Islet precursor cell (in vitro differentiated cells): ENCODE measurements at places on chromosomes 4 and X.

DNA sequence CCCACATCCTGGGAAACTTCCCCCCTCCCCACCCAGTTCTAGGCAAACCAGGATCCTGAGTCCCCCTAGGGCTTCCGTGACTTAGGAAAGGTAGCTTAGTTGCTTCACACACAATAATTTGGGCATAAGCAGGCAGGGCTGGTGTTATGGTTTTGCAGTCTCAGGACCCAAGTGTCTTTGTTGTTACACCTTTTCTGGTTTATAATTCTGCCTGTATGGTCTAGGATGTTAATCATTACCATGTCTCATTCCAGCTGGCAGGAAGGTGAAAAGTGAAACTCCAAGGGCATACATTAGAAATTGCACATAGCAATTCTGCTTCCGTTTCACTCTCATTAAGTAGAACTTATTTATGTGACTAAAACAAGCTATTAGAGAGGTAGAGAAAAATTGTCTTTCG is 16.8 kb downstream of the UGT8 start:
- no peak for DNase-seq

GRCh38 chrX:147738265-147738664 is 173.5 kb upstream of the FMR1 start:
- no peak for DNase-seq

DNA sequence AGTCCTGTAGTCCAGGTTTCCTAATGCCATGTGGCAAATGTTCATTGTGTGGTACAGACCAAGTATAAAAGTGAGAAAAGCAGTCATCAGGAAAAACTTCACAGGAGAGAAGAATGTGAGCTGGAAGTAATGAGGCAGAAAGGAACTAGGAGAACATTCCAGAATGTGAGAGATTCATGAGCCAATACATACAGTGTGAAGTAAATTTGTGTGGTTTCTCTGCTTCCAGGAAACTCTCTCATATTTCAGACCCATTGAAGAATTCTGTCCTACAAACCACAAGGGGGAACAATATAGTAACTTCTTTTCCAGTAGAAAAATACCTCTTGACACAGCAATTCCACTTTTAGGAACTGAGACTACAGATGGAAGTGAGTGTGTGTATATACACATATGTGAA is 136.5 kb downstream of the RNF150 start:
- DNase-seq, result no peak

GRCh38 chr4:121654738-121655137 is 42.0 kb downstream of the ANXA5 start:
- no peak for DNase-seq

GRCh38 chrX:104618106-104618895 is 52.3 kb downstream of the IL1RAPL2 start:
- peak; percentile 81 for DNase-seq

DNA sequence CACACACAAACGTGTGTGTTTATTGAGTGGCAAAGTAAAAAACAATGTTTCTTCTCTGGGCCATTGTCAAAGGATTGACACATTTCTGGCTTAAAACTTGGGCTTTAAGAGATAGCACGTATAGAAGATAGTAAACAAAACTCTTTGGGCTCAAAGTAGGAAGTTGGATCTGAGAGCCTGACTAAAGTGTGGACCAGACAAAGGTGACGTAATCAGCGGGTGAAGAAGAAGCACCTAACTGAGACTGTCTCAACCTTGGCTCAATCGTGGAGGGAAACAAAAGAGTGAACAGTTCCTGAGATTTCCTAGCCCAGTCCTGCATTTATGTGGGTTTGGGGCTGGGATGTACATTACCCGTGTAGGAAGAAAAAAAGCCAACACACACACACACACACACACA is 13.7 kb downstream of the PFKFB1 start:
- DNase-seq, result no peak

GRCh38 chr4:648579-649292 is 23.4 kb downstream of the PDE6B start:
- no peak for DNase-seq

DNA sequence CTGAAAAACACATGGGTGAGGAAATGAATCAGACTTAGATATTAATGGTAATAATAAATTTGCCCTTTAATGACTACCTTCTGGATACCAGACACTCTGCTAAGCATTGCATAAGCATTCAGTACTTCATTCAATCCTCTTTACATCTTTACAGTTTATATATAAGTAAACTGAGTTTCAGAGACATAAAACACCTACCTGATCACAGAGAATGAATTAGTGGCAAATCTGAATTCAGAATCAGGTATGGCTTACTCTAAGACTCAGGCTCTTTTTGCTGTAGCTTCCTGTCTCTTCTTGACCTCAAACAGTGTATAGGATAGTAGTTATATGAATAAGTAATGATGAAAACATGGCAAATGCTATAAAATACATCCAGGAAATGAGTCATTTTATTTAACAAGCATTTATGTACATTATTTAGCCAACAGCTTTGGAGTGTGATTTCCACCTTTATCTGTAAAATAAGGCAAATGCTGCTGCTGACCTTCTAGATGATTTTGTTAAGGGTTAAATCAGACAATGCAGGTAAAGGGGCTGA is 83.9 kb downstream of the VEGFC start:
- DNase-seq, result no peak

DNA sequence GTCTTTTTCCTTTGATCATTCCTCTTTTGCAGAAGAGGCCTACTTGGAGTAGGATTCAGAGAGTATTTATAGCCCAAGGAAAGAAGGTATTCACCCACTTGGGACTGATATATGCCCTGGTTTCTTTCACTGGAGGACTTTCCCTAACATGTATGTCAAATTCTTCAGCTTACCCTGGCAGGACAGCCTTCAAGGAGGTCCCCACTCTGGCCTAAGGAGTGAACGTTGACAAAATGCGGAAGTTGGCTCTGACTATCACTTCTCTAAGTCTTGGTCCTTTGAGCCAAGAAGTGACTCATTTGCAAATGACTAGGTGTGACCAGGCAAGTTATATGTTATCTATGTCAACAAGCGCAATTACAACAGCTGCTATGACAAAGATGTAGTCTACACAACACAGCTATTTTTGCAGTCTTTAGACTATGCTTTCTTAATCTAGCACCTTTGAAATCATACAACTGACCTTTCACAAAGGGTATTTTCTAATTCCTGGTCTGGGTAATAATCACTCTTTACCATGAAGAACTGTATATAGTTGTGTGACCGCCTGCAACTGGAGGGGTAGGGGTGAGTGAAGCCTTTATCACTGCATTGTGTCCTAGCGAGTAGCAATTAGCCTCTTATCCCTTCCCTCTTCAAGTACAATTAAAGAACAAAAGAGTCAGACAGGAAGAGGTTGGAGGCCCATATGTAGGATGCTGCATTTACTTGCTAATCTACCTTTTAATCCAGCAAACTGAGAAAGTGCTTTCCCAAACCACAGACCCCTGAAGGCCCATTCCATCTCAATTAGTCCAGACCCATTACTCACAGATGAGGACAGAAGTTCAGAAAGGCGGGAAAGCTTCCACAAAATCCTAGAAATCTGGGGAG is 50.1 kb downstream of the RASGEF1B start:
- DNase-seq, result peak; percentile 93

DNA sequence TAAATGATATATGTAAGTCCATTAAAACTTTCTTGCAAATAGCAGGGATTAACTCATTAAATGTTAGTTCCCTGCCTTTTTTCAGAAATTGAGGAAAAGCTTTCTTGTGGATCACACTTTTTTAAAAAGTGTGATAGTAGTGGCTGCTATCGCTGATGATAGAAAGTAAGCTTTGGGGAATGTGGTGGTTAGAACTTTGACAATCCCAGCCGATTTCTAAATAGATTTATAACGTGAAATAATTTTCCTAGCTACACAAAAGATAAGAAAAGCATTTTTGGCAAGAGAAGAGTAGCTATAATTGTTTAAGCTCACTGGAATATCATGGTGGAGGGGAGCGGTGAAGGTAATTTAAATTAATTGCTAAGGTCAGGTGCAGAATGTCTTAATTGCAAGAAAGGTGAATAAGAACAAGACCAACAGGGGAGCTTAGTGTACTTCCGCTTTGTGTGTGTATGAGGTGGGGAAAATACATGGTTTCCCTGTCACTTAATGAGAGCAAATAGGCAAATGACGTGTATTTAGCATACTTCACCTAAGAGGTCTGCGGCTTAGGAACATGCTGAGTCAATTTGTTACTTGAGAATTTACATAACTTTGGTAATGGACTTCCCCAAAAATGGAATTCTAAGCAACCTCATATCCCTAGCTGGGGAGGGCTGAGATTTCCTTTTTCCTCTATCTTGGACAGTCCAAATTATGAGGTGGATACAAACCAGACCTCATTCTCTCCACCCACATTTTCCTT is 11.7 kb upstream of the IL21 start:
- DNase-seq, result no peak

DNA sequence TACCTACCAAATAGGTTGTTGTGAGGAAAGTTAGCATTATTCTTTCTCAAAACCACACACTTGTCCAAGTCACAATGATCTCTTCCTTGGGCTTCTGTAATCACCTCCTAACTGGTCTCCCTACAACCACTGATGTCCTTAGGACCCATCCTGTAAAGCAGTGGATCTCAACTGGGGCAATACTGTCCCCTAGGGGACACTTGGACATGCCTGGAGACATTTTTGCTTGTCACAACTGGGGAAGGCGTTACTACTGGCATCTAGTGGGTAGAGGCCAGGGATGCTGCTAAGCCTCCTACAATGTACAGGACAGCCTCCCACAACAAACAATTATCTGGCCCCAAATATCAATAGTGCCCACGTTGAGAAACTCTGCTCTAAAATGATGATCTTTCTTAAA is 118.7 kb upstream of the AP1S2 start:
- DNase-seq, result peak; percentile 80

- no peak for DNase-seq
Measured at GRCh38 chr4:180407275-180407885, 1835.8 kb upstream of the TENM3 start.

- no peak for DNase-seq
Measured at GRCh38 chr4:13670456-13671160, 43.1 kb upstream of the BOD1L1 start.

DNA sequence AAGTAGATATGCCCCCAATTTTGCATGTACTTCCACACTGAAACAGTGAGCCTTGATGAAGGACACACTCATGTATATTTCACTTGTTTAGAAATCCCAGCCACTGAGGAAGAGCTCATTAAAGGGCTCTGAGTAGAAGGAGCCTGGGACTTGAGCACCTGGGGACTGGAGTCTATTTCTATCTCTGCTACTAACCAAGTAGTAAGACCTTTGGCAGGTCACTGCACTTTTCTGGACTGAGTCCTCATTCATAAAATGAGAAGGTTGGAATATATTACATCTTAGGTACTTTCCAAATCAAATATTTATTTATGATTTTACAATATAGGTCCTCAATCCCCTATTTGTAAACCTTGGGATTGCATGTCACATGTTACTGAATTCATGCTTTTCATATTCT is 78.2 kb upstream of the C4orf54 start:
- no peak for DNase-seq

- peak; percentile 53 for DNase-seq
Measured at GRCh38 chr4:148065075-148065474, 333.2 kb downstream of the ARHGAP10 start.

GRCh38 chr4:5707778-5708448 is 446 bp downstream of the EVC2 start:
- peak; percentile 66 for DNase-seq
